ENCODE measurements at places on chromosomes 16 and 17.

GRCh38 chr17:70171159-70171558, 1.8 kb downstream of the KCNJ2 start:
- no peak for DNase-seq

- DNase-seq: no peak
These were observed 287 bp upstream of the INTS2 start for GRCh38 chr17:61928101-61928436.

- no peak for DNase-seq
These were observed 662.0 kb downstream of the CDH11 start for GRCh38 chr16:64459821-64460220.

GRCh38 chr17:82884970-82885353, 45.1 kb upstream of the ZNF750 start:
- DNase-seq: no peak

GRCh38 chr17:36512641-36513040, 22.0 kb downstream of the MYO19 start:
- no peak for DNase-seq

GRCh38 chr17:7477392-7478275, 1.8 kb downstream of the ZBTB4 start:
- DNase-seq: peak; percentile 85

DNA sequence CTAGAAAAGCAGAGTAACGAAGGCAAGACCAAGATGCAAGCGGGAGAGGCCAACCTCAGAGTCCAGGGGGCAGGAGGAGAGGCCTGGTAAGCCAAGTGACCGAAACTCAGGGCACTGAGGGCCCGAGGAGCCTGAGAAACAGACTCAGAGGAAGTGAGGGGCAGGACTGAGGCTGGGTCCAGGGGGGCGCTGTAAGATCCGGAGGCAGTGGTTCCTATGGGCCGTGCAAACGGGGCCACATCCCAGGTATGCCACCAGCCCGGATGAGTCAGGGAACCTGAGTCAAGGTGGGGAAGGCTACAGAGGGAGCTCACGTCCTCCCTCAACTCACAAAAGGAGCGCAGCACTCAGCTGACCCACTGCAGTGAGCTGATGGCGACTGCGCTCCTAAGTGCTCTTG, 8.3 kb downstream of the ZDHHC7 start:
- no peak for DNase-seq

GRCh38 chr17:49783071-49783715, 5.3 kb upstream of the KAT7 start:
- DNase-seq: no peak

DNA sequence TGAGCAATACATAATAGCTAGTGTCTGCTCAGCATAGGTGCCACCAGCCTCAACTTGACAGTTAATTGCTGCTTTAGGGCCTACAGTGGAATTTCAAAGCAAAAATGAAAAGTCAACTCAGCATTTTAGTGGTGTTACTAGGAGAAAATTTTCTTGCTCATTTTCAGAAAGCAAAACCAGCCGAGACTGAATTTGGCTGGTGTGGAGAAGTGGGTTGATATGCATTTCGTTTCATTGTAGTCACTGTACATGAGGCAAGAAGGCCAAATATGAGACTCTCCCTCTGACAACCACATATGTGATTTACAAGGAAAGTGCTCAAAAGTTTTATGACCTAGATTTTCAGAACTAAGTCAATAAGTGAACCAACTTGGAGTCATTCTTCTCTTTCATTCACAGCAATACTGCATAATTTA, 54.0 kb downstream of the DUSP14 start:
- no peak for DNase-seq

GRCh38 chr17:15966183-15966878, 21.4 kb downstream of the ADORA2B start:
- no peak for DNase-seq

- DNase-seq: no peak
These were observed 72.7 kb downstream of the OMG start for GRCh38 chr17:31224366-31224765.

DNA sequence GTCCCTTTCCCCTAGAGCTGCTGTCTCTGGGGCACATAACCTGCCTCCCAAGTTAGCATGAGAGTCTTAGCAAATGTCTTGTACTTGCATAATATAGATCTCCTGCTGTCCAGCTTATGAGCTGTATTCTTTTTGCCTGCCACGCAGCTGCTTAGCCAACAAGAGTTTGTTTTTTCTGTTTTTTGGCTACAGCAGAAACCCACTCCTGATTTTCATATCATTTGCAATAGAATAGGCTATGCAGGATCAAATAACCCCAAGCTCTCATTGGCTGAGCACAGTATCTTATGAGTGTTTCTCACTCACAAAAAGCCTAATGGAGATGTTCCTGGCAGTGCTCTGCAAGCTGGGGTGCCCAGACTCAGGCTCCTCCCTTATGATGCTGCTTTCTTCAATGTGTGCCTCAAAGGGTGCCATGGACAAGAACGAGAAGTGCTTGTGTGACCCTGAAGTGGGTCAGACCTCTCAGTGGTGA, 23.1 kb downstream of the B9D1 start:
- no peak for DNase-seq

GRCh38 chr17:38653230-38653629, 21.5 kb downstream of the EPOP start:
- DNase-seq: no peak

- peak; percentile 54 for DNase-seq
These were observed 19.1 kb upstream of the STAC2 start for GRCh38 chr17:39244600-39245570.

GRCh38 chr17:74691151-74691550, 21.6 kb downstream of the CD300LF start:
- no peak for DNase-seq

DNA sequence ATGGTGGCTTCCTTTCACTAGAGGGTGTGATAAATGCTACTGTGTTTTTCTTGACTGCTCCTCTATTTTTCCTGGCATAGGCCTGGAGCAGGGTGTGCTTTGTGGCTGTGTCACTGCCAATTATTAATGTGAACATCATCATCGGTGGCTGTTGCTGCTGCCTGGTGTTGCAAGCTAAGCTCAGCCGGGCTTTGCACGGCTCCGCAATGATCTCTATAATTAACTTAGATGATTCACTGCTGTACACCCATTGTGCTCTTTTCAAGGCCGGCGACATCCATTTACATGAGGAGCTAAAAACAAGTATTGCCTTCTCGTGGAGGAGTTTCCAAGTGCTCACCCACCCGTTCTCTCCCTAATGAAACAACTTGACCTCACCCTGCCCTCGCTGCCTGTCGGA, 160.1 kb upstream of the IRX3 start:
- DNase-seq: no peak

GRCh38 chr17:79779661-79780365, 1.9 kb downstream of the CBX2 start:
- DNase-seq: no peak

DNA sequence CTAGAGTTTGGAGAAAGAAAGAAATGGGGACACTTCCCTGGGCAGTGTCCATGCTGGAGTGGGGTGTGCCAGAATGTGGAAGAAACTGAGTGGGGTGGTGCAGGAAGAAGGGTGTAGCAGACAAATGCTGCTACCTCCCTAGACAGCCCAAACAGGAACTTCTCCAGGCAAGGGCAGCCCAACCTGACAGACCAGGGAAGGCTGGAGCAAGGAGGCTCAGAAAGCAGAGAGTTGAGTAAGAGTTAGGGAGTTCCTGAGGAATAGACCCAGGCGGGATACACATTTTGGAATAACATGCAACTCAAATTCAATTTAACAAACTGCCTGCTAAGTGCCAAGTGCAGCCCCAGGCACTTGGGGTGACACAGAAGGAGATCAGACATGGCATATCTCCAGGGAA, 1.0 kb upstream of the MYO18A start:
- no peak for DNase-seq

- DNase-seq: no peak
These were observed 84.6 kb upstream of the ERCC4 start for GRCh38 chr16:13835387-13835786.

DNA sequence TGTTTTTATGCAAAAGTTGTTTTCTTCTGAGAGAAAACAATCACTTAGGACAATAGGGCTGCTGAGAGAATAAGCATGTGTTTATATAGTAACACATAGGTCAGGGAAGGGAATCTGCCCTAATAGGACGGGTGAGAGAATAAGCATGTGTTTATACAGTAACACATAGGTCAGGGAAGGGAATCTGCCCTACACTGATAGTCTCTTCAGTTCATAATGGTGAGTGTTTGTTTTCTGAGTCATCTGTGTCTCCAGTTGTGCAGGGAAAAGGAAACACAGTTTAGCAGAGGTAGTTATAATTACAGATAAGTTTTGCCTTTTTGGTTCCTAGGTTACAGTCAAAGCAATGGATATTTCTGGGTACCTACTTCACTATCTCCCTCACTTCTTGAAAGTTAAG, 252.3 kb upstream of the CA10 start:
- no peak for DNase-seq

DNA sequence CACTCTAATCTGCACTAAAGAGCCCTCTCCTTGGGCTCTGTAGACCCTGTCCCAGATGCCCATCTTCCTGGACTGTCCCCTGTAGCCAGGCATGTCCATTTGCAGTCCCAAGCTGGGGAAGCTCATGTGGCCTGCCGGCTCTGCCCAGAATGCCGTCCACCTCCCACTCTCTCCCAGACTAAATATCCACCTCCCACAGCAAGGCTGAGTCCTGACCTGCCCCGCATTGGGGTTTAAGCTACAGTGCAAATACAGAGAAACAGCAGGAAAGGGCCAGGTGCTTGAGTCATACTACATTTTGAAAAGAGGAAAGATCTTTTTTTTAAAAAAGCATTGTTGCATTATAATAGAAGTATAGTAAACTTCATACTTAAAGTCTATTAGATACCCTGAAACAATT, 3.0 kb downstream of the ST6GALNAC2 start:
- DNase-seq: no peak

DNA sequence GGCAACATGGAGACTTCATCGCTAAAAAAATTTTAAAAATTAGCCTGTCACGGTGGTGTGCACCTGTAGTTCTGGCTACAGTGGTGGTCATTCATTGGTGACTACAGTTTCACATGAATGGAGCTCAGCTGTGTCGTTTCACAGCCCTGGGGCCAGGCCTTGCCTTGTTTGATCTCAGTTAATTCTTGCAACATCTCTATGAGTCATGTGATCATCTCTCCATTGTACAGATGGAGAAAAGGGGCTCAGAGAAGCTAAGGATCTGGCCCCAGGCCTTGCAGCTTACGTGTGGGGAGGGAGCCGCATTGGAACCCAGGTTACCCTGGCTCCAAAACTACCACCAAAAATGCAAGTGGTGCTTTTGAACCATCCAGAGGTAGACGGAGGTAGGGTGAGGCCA, 49.4 kb downstream of the GDE1 start:
- no peak for DNase-seq

GRCh38 chr16:1221628-1222552, 3.2 kb downstream of the TPSG1 start:
- no peak for DNase-seq

GRCh38 chr16:49458656-49459445, 85.2 kb downstream of the C16orf78 start:
- DNase-seq: no peak

DNA sequence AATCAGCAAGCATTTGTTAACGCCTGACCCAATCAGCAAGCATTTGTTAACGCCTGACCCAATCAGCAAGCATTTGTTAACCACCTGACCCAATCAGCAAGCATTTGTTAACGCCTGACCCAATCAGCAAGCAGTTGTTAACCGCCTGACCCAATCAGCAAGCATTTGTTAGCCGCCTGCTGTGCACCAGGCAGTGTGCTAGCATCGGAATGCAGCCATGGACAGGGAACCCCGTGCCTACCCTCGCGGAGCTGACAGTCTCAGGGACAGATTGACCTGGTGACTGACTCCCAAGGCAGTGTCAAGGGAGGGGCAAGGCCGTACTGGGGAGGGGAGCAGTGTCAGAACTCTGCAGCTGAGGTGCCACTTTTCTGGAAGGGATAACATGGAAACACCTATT, 66.9 kb downstream of the ABR start:
- DNase-seq: no peak

DNA sequence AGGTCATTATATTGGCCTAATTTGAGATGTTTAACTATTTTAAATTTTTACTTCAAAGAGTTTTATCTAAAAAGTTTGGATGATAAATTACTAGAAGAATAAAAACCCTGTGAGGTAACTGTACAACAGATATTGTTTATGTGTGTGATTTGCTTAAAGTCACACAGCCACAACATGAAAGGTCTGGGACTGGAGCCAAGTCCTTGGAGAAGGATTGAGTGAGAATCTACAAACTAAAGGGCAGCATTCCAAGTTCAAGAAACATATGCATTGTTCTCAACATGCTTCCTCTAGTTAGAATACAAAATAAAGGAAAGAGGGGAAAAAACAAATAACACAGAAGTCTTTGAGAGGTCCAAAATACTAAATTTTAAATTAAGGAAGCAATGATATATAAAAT, 131.5 kb upstream of the MON1B start:
- no peak for DNase-seq

DNA sequence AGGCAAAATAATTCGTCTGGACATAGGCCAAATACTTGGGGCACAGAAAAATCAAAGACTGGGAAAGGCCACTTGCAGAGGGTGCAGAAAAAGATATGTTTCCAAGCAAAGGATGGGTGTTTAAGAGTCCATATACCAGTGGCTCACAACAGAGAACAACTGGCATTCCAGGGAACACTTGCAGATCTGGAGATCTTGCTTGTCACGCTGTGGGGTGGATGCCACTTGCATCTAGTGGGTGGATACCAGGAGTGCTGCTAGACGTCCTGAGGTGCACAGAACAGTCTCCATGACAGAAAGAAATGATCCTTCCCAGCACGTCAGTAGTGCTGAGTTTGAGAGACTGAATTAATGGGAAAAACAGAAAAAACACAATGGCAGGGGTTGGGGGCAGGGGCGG, 8.4 kb downstream of the CBX8 start:
- DNase-seq: no peak

- no peak for DNase-seq
These were observed 336.5 kb downstream of the C16orf95 start for GRCh38 chr16:86980644-86981043.

GRCh38 chr17:19379361-19380065, 1.2 kb downstream of the MAPK7 start:
- DNase-seq: no peak

- DNase-seq: no peak
These were observed 5.1 kb upstream of the TRIM25 start for GRCh38 chr17:56918916-56919315.

Measured in AG04450 (cell line).